Skeletal muscle cell (primary cell): ENCODE measurements at places on chromosomes 4 and X.

GRCh38 chrX:37786624-37787422 lies 7.0 kb downstream of the CYBB start:
- DNase-seq, result no peak

- DNase-seq, result no peak
Observed at GRCh38 chr4:54274795-54275665, 45.9 kb downstream of the PDGFRA start.

- no peak for DNase-seq
Observed at GRCh38 chrX:40897718-40898270, 162.5 kb upstream of the MED14 start.

DNA sequence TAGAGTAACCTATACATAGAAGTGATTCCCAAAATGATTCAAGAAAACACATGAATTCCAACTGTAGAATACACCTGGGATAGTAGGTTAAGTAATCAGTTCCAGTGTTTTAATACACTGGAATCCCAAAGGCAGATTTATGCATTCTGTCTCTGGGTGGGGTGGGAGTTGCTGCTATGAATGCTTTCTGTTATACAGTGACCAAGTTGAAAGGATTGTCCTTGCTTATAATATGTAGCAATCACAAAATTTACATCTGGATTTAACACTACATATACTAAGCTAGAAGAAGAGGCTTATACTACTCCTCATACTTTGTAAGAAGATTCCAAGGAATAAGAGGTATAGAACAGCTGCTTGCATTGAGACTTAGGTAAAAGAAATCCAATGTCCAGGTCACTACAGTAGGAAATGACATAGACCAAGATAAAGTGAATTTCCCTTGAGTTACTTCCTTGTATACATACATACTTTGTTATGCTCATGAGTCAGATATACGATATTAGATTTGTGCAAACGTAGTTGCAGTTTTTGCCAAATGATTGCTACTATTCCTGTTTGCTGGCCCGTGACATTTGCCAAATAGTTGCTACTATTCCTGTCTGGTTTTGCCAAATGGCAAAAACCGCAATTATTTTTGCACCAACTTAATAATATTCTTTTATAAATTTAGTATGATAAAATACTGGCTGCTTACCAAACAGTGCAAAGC lies 210.5 kb upstream of the DIAPH2 start:
- peak; percentile 8 for DNase-seq

- DNase-seq, result no peak
Observed at GRCh38 chr4:140697709-140698560, 58.2 kb downstream of the TBC1D9 start.
